ENCODE measurements at places on chromosomes 5 and 9. TPM values are rescaled to one million over a fixed set of nuclear protein-coding genes. Genes with fewer than 3 reads are reported as not detected.

Gene IL5
- polyA plus RNA-seq, result not detected

Gene TXNDC8
- polyA plus RNA-seq, result not detected

Gene DIPK1B
- 6.0 TPM for polyA plus RNA-seq

Gene CCNI2
- polyA plus RNA-seq, result not detected

Gene OBP2B
- polyA plus RNA-seq, result not detected

Gene ABLIM3
- polyA plus RNA-seq, result 148 TPM

Gene UNC13B
- polyA plus RNA-seq, result 21.9 TPM

Gene JAKMIP2
- 0.36 TPM for polyA plus RNA-seq

Gene TMEM215
- not detected for polyA plus RNA-seq

Gene SLIT3
- 0.99 TPM for polyA plus RNA-seq

Gene MYMK
- polyA plus RNA-seq, result not detected

Gene SPINK5
- polyA plus RNA-seq, result 1.2 TPM

Gene FOXD4
- polyA plus RNA-seq, result 0.14 TPM

Gene DMRT3
- not detected for polyA plus RNA-seq

Gene TEX48
- polyA plus RNA-seq, result not detected

Gene IL13
- polyA plus RNA-seq, result 1.3 TPM

Gene PCDHGC5
- polyA plus RNA-seq, result 0.06 TPM

Gene GARIN3
- polyA plus RNA-seq, result not detected

Gene SLC2A8
- 16.3 TPM for polyA plus RNA-seq

Data from adipose tissue (tissue), 3 donors.